ENCODE measurements at places on chromosomes 5 and 9.

- no peak for DNase-seq
Measured at GRCh38 chr5:126651013-126651577, 50.3 kb downstream of the PHAX start.

GRCh38 chr9:130208600-130209347 is 36.6 kb downstream of the NCS1 start:
- DNase-seq, result no peak

DNA sequence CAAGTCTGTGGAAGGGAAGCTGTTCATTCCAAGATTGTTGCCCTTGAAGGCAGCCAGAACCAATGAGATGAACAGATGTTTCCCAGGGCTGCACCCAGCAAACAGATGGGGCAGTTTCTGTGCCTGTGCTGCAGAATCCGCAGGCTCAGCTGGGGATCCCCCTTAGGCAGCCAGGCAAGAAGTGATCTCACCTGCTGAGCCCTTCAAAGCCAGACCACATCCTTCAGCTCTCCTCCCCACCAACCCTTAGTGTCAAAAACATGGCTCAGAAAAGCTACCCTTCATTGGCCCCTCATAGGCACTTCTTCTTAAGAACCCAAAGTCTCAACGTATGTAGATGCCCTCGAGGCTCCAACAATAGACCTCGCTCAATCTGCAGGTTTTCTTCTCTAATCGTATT is 626.7 kb downstream of the CCDC171 start:
- DNase-seq, result no peak

- DNase-seq, result no peak
Measured at GRCh38 chr5:64506567-64507263, 900 bp downstream of the RGS7BP start.

GRCh38 chr9:92669890-92670708 is at the start of gene IPPK:
Gene IPPK, minus strand, starts transcription at chr9:92670131. Its CDS starts 143 bp downstream, at chr9:92669988.
- peak; percentile 98 for DNase-seq

GRCh38 chr5:57989378-57989777 is 470.5 kb downstream of the PLK2 start:
- DNase-seq, result no peak

DNA sequence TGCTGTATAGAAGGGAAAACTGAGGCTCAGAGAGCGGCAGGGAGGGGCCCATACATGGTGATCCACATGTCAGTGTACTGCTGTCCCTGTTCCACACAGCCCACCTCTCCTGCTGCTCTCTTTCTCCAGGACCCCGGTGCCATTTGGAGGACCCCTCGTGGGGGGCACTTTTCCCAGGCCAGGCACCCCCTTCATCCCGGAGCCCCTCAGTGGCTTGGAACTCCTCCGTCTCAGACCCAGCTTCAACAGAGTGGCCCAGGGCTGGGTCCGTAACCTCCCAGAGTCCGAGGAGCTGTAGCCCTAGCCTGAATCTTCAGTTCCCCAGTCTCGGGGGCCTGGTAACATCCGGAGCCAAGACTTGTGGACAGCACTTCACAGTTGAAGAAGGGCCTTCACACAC is 15.5 kb downstream of the MYOZ3 start:
- DNase-seq, result no peak

DNA sequence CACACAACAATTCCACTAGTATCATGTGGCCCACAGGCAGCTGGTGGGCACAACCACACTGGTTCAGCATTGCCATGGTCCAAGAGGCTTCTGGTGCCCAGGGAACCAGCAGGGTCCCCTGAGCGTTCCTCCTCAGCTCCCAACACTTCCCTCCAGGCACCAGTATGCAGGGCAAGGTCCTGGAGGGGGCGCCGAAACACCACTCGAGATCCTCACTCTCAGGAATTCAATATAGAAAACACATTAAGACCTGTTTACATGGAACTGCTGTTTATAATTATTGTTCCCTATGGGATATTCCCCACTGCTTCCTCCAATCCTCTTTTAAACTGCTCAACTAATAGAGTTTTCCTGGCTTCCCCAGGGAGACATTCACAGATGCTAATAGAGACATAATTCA is 91.9 kb upstream of the GABRP start:
- DNase-seq, result no peak

DNA sequence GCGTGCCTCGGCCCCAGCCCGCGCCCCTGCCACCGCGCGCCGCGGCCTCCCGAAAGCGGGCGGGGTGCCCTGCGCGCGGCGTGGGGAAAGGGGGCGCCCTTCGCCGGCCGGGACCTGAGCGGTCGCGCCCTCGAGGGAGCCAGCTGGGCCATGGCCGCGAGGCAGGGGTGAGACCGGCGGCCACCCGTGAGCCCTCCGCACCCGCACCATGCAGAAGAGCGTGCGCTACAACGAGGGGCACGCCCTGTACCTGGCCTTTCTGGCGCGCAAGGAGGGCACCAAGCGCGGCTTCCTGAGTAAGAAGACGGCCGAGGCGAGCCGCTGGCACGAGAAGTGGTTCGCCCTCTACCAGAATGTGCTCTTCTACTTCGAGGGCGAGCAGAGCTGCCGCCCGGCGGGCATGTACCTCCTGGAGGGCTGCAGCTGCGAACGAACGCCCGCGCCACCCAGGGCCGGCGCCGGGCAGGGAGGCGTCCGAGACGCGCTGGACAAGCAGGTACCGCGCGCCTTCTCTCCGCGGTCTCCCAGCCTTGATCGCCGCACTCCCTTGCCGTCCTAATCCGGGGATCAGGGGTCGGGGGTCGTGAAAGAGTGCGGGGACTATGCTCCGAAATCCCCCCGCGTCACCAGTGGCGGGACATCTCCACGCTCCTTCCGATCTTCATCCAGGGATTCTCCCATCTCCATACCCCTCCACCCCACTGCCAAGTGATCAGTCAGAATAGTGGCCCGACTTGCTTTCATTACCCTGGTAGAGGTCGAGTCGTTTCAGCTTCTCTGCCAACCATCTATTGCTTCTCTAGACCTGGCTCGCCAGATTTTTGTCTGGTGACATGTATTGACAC is 590 bp downstream of the RASGRF2 start:
- DNase-seq, result no peak

- DNase-seq, result no peak
Measured at GRCh38 chr5:68557162-68557936, 341.8 kb downstream of the PIK3R1 start.

DNA sequence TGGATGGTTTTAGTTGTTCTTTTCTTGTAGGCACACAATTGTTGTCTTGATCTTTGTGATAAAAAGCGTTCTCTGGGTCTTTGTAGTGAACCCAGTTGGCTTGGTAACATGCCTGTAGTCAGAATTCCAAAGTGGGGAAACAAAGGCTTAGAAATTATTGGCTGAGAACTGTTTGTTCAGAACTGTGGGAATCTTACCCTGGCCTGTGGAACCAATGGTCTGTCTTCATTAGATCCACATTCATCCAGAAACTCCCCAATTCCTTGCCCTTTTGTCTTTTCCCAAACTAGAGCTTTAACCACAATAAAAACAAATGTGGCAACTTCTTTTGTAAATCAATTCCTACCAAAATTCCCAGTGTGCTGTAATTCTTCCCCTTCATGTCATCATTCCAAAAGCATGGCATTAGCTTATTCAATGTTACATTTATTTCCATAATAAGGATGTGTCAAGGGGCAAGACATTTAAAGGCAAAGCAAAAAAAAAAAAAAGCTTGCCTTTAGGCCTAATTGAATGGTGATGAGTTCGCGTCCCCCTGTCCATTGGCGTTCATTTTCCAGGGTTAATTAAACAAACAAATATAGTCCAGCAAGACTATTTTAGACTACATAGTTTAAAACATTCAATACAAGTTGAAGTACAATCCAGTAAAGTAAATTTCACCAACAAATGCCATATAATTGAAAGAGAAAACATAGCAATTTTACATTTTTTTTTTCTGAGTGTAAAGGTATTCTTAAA is 249.8 kb upstream of the ZNF608 start:
- DNase-seq, result no peak

DNA sequence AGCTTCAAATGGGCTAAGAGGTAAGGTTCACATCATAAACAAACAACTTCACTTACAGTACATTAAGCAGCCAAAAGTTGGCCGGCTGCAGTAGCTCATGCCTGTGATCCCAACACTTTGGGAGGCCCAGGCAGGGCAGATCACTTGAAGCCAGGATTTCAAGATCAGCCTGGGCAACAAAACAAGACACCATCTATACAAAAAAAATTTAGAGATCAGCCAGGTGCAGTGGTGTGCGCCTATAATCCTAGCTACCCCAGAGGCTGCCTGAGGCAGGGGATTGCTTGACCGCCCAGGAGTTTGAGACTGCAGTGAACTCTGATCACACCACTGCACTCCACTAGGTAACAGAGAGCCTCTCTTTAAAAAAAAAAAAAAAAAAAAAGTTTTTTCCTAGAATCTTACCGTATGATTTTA is 16.9 kb downstream of the UBTD2 start:
- DNase-seq, result no peak

DNA sequence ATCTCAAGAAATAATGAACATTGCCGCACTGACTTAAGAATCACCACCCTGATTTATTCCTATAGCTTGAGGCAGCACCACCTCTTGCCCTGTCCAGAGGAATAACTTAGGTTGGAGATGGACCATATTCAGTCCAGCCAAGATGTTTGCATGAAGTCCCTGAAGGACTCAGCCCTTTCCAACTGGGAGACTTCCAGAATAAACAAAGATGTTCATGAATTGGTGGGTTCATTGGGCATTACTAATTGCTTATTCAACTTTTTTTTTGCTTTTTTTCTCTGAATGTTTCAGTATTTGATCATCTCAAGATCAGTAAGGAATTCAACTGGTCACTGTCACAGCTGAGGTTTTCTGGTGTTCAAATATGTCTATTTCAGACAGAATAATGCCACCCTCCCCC is 470.6 kb downstream of the CCDC171 start:
- DNase-seq, result no peak
